Activated CD8-positive, alpha-beta memory T cell treated with anti-CD3 and anti-CD28 coated beads for 1 hour (primary cell): ENCODE measurements at places on chromosomes 16 and 17.

DNA sequence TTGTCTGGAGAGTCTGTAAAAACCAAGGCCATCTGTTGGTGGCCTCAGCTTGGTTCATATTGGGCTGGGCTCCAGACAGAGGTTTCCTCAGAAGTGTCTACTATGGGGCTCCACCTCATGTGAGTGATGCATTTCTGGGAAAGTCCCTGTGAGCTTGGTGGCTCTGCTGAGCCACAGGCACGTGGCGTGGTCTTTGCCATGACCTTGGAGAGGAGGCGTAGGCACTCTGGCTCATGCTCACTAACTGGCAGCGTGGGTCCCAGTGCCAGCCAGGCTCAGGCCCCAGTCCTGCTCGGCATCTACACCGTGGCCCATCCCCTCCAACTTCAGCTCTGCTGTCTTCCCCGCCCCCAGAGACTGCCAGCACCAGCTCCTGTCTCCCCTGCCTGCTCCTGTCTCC is 10.7 kb upstream of the SMTNL2 start:
- DNase-seq, result no peak

- no peak for DNase-seq
Measured at GRCh38 chr17:80212962-80213642, 7.0 kb downstream of the SGSH start.

- DNase-seq, result no peak
Measured at GRCh38 chr16:53773881-53774280, 69.9 kb downstream of the FTO start.

GRCh38 chr17:79977708-79978547 is 57.7 kb downstream of the TBC1D16 start:
- DNase-seq, result no peak

GRCh38 chr17:38750312-38751121 is 2.0 kb upstream of the PSMB3 start:
- DNase-seq, result no peak

- no peak for DNase-seq
Measured at GRCh38 chr17:41351177-41351576, 549 bp upstream of the KRT33A start.
